ENCODE measurements at places on chromosomes 7 and 10. TPM values are rescaled to one million over a fixed set of nuclear protein-coding genes. Genes with fewer than 3 reads are reported as not detected.

Gene GLI3
- total RNA-seq = 141 TPM

- no peaks in the 10 kb centered on the region for H3K36me3 ChIP-seq
- no peaks in the 10 kb centered on the region for H3K27me3 ChIP-seq
- peaks cover 8% of the 10 kb centered on the region for H3K4me1 ChIP-seq
- no peak overlapping the region for H3K27ac ChIP-seq
Measured at GRCh38 chr10:119616882-119617570, 20.3 kb upstream of the TIAL1 start.

DNA sequence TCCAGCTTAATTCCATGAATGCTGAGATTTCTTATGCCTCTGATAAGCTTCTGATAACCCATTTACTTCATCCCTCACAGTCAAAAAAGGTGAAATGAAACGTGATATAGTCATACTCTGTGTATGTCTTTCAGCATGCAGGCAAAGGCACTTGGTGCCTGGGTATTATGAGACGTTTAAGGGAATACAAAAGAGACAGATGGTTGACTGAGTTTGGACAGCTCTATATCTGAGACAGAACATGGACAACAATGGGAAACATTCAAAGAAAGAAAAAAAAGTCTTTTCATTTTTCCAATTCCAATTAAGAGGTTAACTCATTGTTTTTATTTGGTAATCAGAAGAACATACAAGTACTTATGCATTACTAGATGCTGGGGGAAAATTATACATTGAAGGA is 96.2 kb downstream of the PPP1R17 start:
- no peak overlapping the region for H3K27ac ChIP-seq
- H3K4me1 ChIP-seq = peaks cover 7% of the 10 kb centered on the region
- no peak for DNase-seq

DNA sequence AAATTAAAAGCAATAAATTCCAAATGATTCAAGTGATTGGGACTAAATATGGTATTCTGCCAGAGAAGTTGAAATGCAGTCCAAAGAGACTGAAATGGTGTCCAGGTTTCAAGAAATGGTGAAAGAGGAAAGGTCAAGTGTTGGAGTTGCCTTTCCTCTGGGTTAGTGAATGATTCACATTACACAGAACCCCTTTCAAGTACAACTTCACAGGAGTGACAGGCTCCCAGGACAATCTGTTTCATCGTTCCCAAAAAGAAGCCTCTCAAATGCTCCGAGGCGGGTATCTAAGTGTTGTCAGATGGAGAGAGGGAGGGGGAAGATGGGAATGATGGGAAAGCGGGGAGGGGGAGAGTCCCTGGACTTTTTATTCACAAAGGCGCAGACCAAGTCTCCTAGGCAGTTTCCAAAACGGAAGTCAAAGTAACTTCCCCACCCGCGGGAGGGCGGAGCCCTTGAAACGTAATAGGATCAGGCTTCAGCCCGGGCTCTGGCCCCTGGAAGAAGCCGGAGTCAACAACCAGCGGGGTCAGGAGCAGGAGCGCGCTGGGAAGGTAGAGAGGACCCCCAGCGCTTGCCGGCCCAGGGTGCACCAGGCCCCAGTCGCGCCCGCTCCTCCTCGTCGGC is 754 bp downstream of the SLC25A13 start:
- H3K4me3 ChIP-seq = peak overlapping the region; percentile 99
- H3K27me3 ChIP-seq = no peaks in the 10 kb centered on the region
- peak; percentile 68 for DNase-seq
- H3K36me3 ChIP-seq = no peaks in the 10 kb centered on the region
- H3K27ac ChIP-seq = peak overlapping the region; percentile 92
- peaks cover 16% of the 10 kb centered on the region for H3K4me1 ChIP-seq

Data from neural crest cell (in vitro differentiated cells).